ENCODE measurements at places on chromosomes 12 and 14. TPM values are rescaled to one million over a fixed set of nuclear protein-coding genes. Genes with fewer than 3 reads are reported as not detected.

ABCD2 gene
- 0.67 TPM for polyA plus RNA-seq

GRCh38 chr12:87793131-87793530, 236.1 kb downstream of the C12orf50 start:
- H3K36me3 ChIP-seq = no peaks in the 10 kb centered on the region
- no peak for DNase-seq
- no peaks in the 10 kb centered on the region for H3K4me1 ChIP-seq
- no peaks in the 10 kb centered on the region for H3K27me3 ChIP-seq
- no peak overlapping the region for H3K27ac ChIP-seq
- no peak overlapping the region for H3K4me3 ChIP-seq

KRT72 gene
- polyA plus RNA-seq = 2.0 TPM

DNA sequence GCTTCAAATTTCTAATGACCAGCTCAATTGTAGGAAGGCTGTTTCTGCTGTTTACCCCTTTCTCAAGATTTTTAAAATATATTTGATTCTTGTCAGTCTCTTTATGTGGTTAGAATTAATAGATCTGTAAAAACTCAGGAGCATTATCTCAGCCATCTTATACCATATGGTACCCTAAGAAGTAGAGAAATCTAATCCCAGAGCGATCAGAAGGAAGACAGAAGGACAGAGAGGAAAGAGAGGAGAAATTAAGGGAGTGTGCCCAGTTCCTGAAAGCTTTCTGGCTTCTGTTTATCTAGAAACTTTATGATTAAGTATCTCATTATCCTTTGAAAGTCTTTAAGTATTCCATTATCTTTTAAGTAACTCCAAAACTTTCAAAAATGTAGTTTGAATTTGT, 152.1 kb upstream of the NAV3 start:
- no peak for DNase-seq
- H3K27ac ChIP-seq = no peak overlapping the region
- no peaks in the 10 kb centered on the region for H3K27me3 ChIP-seq
- no peak overlapping the region for H3K4me3 ChIP-seq
- H3K36me3 ChIP-seq = no peaks in the 10 kb centered on the region

RHOJ gene
- 20.7 TPM for polyA plus RNA-seq

ZNF10 gene
- 13.3 TPM for polyA plus RNA-seq

SLC4A8 gene
- 6.3 TPM for polyA plus RNA-seq

Measured in large intestine (tissue), 12 donors.